ENCODE measurements at places on chromosomes 5 and 9.

GRCh38 chr5:142239394-142240159 is 85.2 kb downstream of the SPRY4 start:
- DNase-seq: no peak

DNA sequence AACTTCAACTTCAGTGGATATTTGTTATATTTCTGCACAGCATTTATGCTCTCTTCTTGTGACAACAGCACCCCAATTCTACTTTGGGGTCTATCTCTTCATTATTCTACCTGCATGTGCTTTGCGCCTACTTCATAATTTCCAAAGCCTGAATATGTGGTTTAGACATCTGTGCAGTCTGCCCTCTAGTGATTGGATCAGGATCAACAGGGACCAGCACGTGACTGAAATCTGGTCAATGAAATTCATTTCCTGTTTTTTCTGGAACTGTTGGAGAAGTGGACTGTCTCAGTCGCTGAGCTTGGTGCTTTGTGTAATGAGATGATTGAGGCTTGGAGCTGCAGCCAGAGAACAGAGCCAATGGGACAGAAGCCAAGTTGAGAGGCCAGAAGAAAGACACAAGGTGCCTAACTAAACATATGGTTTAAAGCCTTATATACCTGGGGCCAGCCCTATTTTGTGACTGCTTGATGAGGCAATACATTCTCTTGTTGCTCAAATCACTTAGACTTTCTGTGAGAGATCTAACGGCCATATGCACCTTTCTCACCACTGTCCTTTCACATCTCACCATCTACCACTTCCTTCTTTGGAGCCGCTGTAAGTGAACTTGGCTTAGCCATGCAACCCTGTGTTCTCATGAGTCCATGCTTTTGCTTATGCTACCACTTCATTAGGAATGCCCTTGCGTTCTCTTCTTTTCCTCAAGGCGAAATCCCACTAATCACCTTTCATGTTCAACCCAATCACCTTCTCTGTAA is 68.8 kb upstream of the PPP2R2B start:
- DNase-seq: no peak

DNA sequence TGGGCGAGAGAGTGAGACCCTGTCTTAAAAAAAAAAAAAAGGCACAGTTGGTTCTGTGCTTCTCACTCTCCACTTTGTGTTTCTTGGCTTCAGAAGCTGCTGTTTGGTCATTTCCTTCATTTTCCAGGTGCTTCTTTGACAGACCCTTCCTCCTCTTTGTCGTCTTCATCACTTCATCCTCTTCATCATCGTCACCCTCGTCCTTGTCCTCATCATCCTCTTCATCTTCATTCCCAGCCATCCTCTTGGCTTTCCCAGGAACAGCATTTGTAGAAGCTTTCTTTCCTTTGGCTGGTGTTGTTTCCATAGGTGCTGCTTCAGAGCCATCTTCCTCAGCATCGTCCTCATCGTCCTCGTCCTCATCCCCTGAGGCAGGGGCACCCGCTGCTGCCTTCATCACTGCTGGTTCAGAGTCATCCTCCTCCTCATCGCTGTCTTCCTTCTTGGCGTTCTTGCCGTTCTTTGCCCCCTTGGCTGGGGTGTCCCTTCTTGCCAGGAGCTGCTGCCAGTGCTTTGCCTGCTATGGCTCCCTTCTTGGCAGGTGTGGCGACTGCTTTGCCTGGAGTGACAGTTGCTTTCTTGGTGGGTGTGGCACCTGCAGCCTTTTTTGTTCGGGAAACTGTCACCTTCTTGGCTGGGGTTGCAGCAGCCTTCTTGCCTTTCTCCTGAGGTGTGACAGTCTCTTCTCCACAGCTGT is 7.1 kb downstream of the RABL6 start:
- DNase-seq: no peak

GRCh38 chr5:120473332-120473731 is 9.2 kb downstream of the PRR16 start:
- DNase-seq: no peak

DNA sequence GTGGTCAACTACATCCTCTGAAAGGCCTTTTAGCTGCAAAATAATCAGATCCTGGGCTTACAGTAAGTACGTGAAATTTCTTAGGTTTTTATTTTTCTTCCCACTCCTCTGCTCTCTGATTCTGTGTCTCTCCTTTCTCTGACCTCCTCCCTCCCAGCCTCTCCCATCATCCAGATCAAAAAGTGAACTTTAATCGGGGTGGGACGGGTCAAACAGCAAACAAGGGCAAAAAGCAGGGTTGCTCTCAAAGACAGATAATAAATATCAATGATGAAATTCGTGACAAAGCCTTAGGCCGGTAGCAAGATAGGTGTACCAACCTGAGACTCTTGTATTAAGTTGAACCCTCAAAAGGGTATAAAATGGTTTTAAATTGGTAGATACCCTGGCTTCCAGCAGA is 76.1 kb downstream of the RANBP17 start:
- no peak for DNase-seq

GRCh38 chr5:129852747-129853352 is 51.4 kb upstream of the CHSY3 start:
- peak; percentile 65 for DNase-seq

- DNase-seq: no peak
These were observed 17.0 kb downstream of the EPB41L4B start for GRCh38 chr9:109303900-109304299.

- DNase-seq: no peak
These were observed 272.6 kb downstream of the KCNN2 start for GRCh38 chr5:114634517-114634916.

DNA sequence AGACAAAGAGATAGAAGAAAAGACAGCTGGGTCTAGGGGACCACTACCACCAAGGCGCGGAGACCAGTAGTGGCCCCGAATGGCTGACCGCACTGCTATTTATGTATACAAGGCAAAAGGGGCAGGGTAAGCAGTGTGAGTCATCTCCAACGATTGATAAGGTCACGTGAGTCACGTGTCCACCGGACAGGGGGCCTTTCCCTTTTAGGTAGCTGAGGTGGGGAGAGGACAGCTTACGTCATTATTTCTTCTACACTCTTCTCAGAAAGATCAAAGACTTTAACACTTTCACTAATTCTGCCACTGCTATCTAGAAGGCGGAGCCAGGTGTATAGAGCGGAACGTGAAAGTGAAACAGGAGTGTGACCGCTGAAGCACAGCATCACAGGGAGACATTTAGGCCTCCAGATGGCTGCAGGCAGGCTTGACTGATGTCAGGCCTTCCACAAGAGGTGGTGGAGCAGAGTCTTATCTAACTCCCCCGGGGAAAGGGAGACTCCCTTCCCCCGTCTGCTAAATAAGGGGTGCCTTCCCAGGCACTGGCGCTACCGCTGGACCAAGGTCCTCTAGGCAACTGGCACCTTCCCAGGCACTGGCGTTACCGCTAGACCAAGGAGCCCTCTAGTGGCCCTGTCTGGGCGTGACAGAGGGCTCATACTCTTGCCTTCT is 6.1 kb upstream of the PRR16 start:
- no peak for DNase-seq

- DNase-seq: no peak
These were observed 49.2 kb downstream of the EQTN start for GRCh38 chr9:27247756-27248155.

GRCh38 chr9:3972687-3973086 is 327.2 kb downstream of the GLIS3 start:
- no peak for DNase-seq

DNA sequence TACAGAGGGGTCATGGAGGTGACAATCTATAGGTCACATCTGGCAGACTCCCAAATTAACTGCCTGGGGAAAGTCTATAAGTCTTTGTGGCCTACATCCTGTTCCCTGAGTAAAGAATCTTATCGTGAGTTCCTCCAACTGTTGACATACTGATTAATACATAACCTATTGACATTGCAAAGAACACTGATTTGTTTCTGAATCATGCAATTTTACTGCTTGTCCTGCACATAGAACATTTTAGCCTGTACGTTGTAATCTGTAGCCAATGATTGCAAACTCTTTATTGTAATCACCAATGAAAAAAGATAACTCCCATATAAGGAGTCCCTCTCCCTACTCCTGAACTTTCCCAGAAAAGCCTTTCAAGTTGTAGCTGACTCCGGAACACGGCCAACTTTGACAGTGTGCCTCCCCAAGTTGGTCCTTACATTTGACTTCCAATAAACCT is 18.8 kb upstream of the OR2K2 start:
- no peak for DNase-seq

- no peak for DNase-seq
These were observed 23.4 kb downstream of the HRH2 start for GRCh38 chr5:175681045-175681967.

DNA sequence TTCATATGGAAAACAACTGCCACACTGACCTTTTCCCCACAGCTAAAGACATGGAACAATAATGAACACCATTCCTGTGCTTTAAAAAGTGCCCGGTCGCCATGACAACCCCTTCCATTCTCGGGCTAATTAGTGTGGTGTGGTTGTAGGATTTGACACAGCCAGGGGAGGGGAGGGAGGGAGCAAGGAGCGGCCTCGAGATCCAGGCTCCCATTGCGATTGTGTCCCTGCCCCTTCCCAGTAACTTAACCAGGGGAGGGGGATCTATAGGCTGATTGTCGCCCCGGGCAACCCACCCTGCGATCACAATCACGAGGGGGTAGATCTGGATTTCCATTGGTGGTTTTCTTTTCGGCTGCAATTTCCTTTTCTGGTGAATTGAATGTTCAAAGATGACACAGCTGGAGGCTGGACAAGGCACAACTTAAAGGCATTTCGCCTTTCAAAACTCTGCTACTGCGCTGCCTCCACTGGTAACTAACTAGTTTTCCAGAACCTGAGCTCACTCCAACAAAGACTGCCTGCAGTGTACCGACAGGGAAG is 96.7 kb upstream of the RETREG1 start:
- no peak for DNase-seq

DNA sequence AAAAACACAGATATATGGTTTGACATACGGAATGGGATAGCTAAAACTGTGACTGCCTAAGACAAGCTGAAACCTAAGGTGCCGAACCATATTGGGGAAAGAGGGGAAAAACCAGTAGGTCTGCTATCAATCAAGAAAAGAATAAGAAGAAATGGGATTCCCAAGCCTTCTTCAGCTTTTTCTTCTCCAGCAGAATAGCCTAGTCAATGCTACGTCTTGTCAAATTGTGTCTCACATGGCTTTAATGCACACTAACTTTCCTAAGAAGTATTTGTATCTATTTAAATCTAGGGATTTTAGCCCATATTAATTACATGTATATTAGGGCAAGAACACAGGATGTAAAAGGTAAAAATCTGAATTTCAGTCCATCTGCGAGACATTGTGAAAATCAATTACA is 797 bp upstream of the FBXO38 start:
- DNase-seq: no peak

DNA sequence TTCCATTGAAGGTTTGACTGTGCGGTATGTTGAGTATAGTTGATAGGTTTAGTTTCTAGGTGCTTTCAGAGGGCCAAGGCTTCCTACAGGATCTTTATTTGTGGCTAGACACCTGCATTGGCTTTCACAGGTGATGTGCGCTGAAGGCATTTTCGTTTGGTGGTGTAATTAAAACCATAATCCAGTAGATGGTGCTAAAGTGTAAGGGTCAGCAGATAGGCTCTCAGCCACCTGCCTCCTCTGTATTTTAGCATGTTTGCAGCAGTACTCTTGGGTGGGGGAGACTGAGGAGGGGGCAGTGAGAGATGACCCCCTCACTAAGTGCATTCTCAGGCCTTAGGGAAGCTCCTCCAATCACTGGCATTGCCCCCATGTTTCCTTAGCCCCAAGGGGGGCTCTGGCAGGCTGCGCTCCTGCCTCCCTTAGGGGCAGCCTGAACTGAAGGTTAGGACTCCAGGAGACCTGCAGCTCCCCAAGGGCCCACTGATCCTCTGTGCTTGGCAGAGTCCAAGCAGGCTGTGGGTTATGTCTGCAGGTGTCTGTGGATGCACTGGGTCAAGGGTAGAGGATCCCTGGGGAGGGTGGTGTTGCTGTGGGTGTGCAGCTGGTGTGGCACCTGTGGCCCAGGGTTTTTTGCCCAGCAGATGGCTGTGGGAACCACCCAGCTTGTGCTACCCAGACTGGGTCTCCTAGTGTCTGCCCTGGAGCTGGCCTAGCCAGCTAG is 23.4 kb downstream of the CDK20 start:
- DNase-seq: no peak

GRCh38 chr5:124651663-124652513 is 94.6 kb downstream of the ZNF608 start:
- DNase-seq: no peak

DNA sequence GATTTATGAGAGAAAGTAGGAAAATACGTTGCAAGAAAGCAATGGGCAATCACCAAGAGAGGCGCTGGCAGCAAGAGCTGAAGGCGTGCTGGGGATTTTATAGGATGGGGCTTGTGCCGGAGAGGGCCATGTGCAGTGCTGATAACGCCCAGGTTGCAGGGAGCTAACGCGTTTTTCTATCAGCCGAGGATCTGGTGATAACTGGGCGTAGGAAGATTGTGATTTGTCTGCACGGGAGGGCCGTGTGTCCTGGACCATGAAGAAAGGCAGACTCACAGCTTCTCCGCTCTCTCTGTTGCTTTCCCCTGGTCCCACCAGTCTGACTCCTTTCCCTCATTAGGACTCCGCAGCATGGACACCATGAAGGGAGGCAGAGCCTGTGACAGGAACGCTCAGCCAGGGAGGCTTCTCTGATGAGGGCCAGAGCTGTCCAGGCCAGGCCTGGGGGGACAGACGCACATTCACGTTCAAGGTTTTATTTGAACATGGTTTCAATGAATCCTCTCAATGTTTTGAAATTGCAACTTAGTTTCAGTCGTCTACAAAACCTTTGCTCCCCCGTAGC is 11.9 kb upstream of the CACNA1B start:
- no peak for DNase-seq

- no peak for DNase-seq
These were observed 18.0 kb upstream of the CRB2 start for GRCh38 chr9:123337971-123338370.

DNA sequence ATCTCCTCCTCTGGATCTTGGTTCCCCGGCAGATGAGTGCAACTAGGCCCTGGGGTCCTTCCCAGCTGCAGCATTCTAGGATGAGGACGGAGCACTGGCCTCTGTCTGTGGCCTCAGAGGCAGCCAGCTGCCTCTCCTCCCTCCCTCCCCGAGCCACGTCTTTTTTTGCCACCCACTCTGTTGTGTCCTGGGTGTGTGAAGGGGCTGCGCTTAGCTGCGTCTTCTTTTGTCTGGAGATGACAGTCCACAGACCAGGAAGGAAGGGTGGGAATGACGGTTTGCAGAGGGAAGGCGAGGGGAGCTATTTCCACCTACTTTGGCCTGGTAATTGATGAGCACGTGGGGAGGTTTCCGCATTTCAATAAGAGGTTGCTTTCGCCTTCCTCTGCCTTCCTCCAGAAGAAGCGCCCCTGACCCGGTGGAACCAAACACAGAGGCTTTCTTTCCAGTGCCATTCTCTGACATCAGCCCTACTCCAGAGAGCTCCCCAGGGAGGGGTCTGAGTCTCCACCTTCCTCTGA is 34.5 kb upstream of the GABRP start:
- no peak for DNase-seq

Measured in activated CD8-positive, alpha-beta memory T cell treated with anti-CD3 and anti-CD28 coated beads for 48 hours (primary cell).